Left forelimb (tissue), 1 donor: ENCODE measurements at places on chromosomes 7 and 10.

GRCh38 chr10:122176232-122177213, 94.6 kb upstream of the BTBD16 start:
- peak; percentile 18 for DNase-seq

- no peak for DNase-seq
Measured at GRCh38 chr7:69395061-69395714, 203.1 kb upstream of the AUTS2 start.

GRCh38 chr10:100167553-100168312, 18.1 kb downstream of the ERLIN1 start:
- no peak for DNase-seq

- DNase-seq, result no peak
Measured at GRCh38 chr10:1738950-1739349, 1.6 kb upstream of the ADARB2 start.

DNA sequence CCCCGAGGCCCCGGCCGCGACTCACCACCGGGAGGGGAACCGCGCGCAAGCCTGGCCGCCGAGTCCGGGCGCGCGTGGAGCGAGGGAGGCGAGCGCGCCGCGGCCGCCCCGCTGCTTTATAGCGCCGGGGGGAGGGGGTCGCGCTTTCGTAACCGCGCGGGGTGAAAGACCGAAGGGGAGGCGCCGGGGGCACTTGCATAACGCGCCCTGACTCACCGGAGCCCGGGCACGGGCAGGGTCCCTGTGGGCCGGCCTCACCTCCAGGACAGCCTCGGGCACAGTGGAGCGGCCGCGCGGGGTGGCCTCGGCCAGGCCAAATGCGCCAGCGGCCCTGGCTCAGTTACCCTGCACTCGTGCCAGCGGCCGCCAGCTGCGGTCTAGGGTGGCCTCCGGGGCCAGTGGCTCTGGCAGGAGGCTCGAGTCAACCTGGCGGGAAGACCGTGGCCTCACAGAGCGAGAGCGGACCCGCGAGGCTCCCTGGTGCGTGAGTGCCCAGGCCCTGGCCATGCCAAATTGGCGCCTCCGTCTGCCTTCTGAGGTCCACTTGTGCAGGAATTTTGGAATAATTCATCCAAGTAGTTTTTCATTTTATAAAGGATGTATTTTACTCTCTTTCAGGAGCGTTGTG, at the start of gene RBP4:
TSS of gene RBP4 (minus strand) at position 90 of the 628 bp plus-strand sequence. CDS start 207 bp downstream, outside the sequence.
- no peak for DNase-seq

DNA sequence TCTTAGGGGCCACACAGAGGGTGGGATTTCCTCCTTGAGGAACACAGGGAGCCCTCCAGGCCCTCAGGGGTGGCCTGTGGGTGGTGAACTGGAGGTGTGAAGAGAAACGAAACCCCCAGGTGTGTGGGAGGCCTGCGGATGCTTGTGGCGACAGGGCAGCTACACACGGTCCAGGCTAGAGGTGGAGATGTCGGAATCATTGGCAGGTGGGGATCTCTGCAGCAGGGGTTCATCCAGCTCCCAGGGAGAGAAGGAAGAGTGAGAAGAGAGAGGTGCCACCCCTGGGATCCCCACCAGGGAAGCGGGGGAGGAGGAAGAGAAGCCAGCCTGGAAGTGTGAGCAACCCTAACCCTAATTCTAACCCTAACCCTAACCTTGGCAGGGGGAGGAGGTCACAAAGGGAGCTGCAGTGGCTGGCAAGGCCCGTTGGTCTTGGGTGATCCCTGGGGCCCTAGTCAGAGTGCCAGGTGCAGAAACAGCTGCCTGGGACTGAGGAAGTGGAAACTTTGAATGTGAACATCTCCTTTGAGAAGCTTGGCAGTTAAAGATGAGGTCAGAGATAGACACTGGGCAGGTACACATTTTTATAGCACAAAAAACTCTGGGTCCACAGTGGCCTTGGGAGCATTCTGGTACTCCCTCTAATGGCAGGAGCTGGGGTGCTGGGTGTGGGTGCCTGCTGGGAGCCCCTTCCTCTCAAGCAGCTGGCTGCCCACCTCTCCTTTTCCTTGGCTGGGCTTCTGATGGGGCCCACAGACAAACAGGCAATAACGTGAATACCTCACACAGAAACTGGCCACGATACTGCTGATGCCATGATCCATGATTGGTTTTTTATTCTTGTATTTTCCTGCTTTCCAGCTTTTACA, 6.8 kb upstream of the AEBP1 start:
- no peak for DNase-seq

DNA sequence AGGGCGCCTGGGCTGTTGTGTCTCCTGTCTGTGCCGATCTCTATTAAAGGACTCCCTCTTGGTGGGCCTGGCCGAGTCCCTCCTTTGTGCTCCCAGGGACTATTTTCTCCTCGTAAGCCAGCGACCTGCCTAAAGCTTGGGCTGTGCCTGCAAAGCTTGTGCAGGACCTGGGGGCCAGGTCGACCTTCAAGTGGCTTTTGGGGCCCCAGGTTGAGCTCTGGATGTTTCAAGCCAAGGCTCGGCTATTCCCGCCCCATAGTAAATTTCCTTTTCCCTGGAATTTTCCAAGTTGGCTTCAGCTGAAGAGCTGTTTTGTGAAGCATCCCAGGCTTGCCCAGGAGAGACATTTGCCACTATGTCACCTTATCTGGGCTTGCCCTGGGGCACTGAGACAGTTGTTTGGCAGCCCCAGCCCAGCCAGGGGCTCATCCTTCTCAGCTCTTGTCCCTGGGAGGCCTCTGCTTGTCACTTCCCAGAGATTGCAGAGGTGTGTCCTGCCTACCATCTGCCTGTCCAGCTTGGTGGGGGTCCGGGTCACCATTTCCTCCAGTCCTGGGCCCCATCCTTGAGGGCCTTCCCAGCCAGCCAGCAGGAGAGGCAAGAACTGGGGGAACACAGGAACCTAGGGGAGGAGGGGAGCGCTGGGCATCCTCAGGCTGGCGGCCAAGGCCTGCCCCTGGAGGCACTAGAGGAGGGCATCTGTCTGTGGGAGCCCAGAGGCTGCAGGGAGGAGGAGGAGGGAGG, 20.2 kb downstream of the ZMIZ2 start:
- no peak for DNase-seq

DNA sequence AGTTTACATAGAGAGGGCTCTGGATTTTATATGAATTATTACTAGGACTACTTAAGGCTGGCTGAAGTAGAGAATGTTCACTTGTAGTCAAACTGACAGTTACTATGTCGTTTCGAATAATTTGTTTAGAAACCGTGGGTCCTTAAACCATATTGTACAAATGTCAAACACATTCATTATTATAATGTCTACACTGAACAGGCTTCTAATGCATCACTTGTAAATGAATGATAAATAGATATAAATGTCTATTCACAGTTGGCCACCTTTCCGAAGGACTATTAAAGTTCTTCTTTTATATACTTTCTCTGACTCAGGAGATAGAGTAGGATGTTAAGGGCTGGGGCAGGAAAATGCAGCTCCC, 95.3 kb downstream of the SEMA3D start:
- no peak for DNase-seq

- DNase-seq, result no peak
Measured at GRCh38 chr7:146090023-146090645, 26.5 kb upstream of the CNTNAP2 start.

- no peak for DNase-seq
Measured at GRCh38 chr10:130263289-130263688, 127.1 kb downstream of the GLRX3 start.

GRCh38 chr7:88324699-88325098, 18.0 kb upstream of the STEAP4 start:
- no peak for DNase-seq

- no peak for DNase-seq
Measured at GRCh38 chr10:118145256-118145655, 98.5 kb upstream of the RAB11FIP2 start.

GRCh38 chr7:134855442-134855841, 76.0 kb downstream of the CALD1 start:
- DNase-seq, result no peak

DNA sequence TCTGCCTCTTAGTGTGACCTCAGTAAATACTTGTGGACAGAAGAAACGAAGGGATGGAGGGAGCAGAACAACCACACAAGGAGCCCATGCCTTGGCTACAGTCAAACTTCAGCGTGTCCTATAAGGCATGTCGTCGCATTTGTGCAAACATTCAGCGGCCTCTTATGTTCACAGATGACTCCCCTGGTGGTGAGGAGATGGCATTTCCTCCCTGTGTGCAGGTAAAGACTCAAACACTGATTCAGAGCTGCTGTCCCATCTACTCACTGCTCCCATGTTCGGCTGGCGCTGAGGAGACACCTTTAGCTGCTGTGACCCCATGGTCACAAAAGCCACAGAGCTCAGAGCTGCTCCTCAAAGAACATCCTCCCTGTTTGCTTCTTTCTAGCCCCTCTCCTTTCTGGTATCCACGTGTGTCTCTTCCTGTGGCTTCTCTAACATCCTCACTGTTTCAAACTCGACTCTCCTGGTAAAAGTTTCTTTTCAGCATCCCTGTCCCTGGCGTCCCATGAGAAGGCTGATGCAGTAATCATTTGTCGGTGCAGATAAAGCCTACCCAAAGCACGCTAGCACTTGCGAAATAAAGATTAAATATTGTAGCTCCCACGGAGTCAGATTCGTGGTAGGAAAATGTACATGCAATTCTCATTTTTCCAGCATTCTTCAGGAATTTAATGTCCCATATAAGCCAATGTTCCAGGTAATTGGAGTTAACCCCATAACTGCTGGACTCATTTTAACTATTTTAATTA, 124.9 kb upstream of the NEBL start:
- DNase-seq, result no peak

GRCh38 chr7:88431882-88432281, 125.2 kb upstream of the STEAP4 start:
- no peak for DNase-seq

DNA sequence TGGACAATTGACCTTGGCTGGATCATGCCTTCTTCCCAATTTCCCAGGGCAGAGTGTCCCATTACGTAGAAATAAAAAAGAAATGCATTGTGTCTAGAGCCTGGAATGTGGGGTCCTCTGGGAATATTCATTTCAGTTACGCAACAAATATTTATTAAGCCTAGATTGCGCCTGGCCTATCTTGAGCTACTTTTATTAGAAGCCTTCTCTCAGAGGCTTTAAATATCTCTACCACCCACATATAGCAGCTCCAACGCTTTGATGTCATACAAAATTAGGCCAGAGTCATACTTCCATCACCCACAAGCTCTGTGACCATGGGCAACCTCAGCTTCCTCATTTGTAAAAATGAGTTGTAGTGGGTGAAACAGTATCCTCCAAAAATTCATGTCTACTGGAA, 24.9 kb upstream of the CARD11 start:
- DNase-seq, result no peak

DNA sequence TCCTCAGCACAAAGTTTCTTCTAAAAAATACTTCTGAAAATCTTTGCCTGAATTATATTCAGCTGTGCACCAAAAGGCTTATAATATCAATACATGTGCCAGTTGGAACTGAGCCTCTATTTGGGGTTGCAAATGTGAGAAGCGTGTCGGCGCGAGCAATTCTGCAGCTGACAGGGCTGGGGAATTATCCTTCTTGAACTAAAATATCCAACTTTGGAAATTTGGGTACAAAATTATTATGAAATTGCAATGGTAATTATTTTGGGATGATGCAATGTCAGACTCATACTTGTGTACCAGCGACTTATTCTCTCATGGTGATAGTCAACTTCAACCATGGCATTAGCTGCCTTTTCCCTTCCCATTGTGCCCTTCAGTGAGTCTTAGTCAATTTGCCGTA, 507.0 kb upstream of the KLF6 start:
- DNase-seq, result no peak

GRCh38 chr10:116253716-116254115, 19.3 kb downstream of the GFRA1 start:
- no peak for DNase-seq

DNA sequence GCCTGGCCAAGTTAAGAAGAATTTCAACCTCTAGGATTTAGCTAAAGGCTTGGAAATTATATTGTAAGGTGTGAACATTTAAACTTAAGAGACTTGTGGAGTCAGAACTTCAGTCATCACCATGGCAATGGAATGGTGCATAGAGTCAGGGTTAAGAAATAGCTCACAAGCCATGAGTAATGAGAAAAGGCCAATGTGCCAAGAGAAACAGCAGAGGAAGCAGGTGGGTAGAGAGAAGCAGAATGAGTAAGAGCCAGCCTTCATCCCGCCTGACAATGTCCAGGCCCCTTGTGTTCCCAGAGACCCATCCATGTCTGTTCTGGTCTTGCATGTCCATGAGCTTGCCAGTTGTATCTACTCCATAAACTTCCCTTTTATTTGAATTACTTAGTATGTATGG, 62.6 kb upstream of the TBX20 start:
- DNase-seq, result no peak

DNA sequence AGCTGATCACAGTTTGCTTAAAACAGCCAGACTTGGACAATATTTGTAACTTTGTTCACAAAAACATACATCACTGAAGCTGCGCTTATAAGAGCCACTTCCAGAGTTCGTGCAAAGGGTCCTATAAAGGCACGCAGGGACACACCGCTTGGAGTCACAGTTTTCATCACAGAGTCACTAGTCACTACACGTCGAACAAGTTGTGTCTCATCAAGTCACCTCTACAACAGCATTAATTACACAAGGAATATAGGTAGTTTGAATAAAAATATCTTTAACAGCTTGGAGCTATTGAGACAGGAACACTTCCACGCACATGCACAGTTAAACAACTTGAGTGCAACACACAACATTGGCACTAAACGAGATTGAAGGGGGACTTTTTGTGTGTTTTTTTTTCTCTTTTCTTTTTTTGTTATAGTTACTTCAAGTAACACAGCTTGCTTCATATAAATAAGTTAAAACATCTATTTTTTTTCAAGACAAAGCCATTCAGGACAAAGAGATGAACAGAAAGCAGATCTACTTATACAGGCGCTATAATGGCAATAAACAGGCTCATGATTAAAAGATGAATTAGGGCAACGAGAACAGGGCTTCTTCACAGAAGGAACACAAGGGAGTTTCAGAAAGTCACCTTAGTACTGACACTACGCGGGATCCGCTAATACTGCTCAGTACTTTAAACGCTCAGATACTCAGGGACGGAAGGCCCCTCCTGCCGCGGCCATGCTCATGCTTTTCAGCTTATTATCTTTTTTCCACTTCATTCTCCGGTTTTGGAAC, 2.2 kb downstream of the HOXA5 start:
- peak; percentile 51 for DNase-seq

- DNase-seq, result no peak
Measured at GRCh38 chr10:22345301-22346095, at the start of gene SPAG6. Gene SPAG6, plus strand, starts transcription at chr10:22345496. Its CDS starts 116 bp downstream, at chr10:22345612.

DNA sequence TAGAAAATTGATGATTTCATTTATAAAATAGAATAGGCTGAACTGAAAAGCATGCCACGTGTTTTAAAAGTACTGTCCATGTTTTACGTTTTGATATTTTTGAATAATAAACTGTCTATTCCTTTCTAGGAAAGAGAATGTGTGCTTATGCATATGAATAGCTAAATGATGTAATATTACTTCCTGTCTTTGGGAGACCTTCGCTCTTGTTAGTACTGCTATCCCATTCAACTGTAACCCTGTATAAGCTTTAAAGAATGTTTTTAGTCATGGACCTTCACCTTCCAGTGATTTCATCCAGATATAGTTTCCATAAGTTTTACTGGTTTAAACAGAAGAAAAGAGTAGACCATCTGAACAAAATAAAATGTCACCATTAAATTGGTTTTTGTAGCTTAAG, 274.4 kb upstream of the SEMA3A start:
- DNase-seq, result no peak

- no peak for DNase-seq
Measured at GRCh38 chr10:126674741-126675515, 4.4 kb upstream of the C10orf90 start.
